ENCODE measurements at places on chromosomes 2 and 18.

DNA sequence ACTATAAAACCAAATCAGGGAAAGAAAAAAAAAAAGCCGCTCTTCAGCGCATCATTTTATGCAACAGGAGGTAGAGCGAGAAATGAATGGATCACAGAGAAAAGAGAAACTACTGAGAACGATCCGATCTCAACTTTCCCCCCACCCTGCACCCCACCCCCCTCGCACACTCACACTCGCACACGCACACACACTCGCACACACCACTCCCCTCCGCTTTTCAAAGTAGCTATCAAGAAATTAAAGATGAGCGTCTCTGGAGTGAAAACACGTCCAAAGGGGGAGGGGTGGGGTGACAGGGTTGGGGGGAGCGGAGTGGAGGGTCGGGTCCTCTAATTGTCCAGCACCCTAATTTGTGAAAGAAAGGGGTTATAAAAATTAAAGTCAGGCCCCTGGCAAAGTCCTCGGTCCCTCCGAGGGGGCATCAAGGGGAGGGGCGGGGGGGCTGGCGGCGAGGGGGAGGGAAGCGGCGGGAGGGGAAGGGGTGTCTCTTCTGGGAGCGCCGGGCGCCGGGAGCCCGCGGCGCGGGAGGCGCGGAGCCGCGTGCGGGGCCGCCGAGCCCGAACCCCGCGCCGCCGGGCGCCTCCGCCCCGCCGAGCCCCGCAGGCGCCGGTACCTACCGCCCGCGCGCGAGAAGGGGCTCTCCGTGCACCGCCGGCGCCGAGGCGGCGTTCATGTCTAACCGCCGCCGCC, 428 bp downstream of the TCF4 start:
- DNase-seq, result no peak

- no peak for DNase-seq
Measured at GRCh38 chr18:62365420-62365819, 40.3 kb downstream of the TNFRSF11A start.

GRCh38 chr2:234694244-234695013, 197.5 kb upstream of the ARL4C start:
- no peak for DNase-seq

GRCh38 chr2:123495241-123495640, 529.8 kb upstream of the CNTNAP5 start:
- DNase-seq, result no peak

GRCh38 chr2:64210816-64211215, 66.6 kb upstream of the PELI1 start:
- no peak for DNase-seq
